ENCODE measurements at places on chromosomes 12 and 14.

GRCh38 chr12:115504306-115505290, 772.9 kb downstream of the MED13L start:
- DNase-seq, result no peak

DNA sequence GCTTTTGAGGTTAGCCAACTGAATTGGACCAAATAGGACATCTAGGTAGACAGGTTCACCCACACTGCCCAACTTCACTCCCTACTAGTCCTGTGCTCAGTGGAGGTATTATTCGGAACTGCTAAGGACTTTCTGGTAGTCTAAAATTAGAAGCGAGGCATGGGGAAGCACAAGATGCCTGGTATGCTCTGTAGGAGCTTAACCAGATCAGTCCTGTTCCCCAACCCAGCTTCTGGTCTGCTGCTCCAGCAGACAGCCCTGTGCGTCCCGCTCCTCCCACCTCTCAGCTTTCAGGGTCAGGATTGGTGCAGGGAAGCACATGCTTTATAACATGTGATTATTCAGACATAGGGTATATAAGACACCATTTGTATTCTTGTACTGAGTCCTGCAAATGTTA, 31.2 kb downstream of the PRB3 start:
- DNase-seq, result no peak

DNA sequence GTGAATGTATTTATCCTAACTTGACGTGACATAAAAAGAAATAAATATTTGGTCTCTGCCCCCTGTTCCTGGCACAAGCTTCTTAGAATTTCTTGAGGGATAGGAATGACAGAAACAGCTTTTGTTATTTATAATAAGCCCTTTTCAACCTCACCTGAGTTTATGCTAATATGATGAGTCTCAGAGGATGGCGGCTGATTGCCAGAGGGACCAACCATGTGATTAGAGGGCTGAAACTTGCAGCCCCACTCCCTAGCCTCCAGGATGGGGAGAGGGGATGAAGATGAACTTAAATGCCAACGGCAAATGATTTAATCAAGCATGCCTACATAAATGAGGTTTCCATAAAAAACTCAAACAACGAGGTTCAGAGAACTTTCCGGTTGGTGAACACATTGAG, 42.9 kb downstream of the DNAI7 start:
- no peak for DNase-seq

- no peak for DNase-seq
These were observed 59.5 kb downstream of the ARID2 start for GRCh38 chr12:45789025-45789424.

- no peak for DNase-seq
These were observed 4.0 kb downstream of the P2RX2 start for GRCh38 chr12:132622437-132623071.

DNA sequence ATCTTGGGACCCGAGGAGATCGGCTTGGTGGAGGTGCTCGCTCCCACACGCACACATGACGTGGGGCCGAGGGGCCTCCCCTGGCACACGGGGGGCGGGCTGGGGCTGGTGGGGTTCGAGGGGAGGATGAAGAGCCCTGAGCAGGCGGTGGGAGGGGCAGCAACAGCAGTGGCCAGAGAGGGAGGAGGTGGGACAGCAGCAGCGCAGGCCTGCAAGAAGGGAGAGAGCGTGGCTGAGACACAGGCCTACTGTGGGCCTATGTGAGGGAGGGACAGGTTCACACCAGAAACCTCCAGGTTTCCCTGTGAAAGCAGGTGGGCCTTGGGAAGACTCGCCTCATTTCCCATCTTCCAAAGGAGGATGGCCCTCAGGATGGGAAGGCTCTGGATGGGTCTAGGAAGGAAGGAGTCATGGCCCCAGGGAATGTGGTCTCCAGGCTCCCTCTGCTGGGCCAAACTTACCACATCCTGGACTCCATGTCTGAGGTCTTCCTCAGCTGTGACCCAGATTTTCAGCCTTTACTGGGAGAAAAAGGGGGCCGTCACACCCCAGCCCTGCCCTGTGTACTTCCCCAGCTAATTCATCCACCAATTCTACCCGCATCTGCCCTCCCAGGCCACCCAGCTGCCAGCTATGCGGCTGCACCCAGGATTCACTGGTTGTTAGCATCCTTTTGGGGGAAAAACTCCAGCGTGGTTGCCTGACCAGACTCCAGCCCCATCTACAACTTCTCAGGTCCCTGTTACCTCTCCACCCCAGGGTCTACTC, 2.8 kb downstream of the PIANP start:
- DNase-seq, result no peak

DNA sequence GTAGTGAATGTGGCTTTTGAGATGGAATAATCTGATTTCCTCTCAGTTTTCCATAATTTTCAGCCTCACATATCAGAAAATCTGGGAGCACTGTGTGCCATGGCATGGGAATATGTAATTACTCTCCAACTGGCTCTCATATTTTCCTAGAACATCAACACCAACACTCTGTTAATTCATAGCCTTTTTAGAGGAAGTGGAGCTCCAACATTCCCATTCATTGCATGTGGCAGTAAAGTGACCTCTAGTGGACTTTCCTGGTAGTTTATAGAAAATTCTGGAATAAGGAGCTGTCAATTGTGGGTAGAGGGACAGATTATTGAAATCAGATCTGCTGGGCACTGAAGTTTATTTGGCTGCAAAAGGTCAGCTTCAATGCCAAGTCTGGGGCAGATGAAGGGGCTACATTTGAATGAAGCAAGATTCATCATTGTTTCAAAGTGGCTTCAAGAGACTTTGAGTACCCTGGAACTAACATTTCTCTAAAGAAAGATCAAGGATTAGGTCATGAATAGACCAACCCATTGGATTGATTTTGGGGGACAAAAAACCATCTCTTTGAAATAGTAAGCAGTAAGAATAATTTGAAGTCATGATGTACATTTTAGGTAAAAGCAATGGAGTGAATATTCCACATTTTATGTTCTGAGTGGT, 23.6 kb upstream of the USP44 start:
- DNase-seq, result no peak

DNA sequence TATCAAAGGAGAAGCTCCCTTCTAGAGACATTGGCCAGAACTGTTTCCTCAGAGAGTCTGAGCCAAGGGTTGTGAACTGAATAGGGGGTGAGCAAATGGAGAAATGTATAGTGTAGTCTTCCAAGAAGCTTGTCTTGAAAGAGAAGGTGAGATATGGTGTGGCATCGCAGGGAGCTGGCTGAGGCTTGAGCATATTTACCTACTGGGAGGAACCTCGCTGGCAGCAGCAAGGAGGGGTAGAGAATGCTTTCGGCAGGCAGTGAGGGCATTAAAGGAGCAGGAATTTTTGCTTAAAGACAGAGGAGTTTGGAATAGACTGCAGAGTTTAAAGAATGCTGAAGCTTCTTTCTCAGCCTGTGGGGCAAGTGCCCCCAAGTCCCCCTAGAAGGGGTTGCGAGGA, 59.3 kb upstream of the PRMT8 start:
- DNase-seq, result no peak

DNA sequence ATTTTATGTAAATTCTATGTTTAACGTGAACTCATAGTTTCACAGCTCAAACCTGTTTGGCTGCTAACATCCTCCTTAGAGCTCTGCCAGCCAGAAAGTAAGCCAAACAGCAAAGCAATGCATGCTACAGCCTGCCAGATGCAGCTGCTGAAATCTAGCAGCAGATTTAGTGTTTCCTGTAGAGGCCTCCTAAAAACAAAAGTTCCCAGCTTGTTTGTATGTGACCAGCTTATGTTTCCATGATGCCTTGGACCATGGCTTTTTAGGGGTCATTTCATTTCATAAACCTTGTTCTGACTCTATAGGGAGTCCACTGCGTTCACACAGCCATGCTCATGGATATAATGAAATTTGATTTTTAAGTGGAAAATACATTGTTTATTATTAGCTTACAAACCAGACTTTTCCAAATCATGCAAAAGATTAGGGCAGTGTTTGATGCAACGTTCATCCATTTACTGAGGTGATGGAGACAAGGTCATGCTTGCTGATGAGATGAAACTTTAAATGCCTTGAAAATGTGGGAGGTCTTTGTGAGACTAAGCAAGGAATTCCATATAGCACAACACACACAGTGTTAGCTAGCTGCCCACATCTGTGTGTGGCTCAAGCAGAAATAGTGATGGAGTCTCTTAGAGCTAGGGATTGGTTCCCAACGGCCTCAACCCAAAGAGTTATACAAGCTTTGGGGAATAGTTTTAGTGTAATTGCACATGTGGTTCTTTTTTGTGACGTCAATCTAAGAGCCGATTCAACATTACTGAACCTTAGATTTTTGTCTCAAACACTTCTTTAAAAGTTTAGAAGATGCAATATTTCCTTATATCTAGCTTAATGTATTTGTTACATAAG, 157.5 kb upstream of the LRIG3 start:
- DNase-seq, result peak; percentile 45

DNA sequence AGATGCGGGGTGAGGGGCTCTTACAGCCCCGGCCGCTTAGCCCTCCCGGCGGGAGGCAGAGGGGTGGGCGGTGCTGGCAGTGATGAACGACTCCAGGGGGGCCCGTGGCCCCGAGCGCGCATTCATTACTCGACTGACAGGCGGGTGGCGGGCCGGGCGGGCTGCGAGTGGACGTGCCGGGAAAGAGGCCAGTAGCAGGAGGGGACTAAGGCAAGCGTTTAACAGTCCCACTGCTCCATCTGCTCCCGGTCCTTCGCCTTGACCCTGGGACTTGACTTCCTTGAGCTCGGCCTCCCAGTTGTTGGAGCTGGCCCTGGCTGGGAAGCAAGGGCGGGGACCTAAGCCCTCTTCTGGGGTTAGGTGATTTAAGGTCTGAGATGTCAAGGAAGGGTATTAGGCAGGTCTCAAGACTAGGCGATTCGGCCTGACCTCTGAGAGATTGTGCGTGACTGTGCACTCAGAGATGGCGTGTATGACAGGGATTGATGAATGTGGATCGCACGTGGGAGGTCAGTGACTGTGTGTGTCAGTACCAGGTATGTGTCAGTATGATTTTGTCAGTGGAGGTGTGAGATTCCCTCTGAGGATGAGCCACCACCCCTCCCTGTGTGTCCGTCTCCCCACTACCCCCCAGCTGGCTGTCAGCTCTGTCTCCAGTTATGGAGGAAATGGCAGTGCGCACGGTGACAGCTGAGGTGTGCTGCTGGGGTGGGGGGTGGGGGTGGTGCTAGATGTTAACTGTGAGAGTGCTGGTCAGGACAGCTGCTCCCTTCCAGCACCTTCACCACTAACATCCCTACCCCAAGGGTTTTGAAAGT, 3.6 kb upstream of the DNAJC22 start:
- peak; percentile 39 for DNase-seq
